ENCODE measurements at places on chromosomes 1 and 21.

DNA sequence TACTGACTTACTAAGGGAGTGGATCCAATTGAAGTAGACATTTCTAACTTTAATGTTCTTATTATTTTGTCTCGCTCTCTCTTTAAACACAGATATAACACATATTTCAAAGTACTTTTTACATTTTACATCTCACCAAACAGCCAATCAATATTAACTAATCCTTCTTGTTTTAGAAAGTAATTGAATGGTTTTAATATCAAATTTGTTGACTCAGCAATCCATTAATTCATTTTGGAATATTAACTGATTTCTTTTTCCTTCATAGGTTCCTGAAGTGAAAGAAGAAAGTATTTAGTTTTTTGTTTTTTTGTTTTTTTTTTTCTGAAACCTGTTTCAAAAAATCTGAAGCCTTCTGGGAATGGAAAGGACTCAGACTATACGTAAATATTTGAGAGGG, 62.3 kb upstream of the DPYD start:
- DNase-seq, result no peak

- DNase-seq, result no peak
Observed at GRCh38 chr1:36920371-36920770, 113.9 kb downstream of the GRIK3 start.

DNA sequence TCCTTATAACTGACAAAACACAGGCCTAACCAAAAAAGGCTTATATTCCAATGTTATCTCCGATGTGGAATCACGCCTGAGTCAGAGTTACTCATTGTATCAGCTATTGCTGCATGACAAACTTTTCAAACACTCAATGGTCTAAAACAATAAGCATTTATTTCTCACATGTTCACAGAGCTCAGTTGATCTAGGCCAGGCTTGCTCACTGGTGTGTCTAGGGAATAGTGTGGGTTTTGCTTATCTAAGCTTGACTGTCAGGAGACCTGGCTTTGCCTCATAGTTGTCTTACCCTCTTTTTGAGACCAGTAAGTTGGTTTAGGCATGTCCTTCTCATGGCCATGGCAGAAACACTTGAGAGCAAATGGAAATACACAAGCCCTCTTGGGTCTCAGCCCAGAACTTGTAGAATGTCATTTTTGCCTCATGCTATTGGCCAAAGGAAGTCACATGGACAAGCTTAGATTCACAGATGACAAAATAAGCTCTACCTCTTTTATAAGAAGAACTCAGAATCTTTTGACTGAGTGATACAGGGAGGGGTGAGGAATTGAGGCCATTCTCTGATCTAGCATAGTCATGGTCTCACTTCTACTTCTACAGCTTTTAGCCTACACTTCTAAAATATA, 130.8 kb downstream of the HMCN1 start:
- DNase-seq, result no peak

DNA sequence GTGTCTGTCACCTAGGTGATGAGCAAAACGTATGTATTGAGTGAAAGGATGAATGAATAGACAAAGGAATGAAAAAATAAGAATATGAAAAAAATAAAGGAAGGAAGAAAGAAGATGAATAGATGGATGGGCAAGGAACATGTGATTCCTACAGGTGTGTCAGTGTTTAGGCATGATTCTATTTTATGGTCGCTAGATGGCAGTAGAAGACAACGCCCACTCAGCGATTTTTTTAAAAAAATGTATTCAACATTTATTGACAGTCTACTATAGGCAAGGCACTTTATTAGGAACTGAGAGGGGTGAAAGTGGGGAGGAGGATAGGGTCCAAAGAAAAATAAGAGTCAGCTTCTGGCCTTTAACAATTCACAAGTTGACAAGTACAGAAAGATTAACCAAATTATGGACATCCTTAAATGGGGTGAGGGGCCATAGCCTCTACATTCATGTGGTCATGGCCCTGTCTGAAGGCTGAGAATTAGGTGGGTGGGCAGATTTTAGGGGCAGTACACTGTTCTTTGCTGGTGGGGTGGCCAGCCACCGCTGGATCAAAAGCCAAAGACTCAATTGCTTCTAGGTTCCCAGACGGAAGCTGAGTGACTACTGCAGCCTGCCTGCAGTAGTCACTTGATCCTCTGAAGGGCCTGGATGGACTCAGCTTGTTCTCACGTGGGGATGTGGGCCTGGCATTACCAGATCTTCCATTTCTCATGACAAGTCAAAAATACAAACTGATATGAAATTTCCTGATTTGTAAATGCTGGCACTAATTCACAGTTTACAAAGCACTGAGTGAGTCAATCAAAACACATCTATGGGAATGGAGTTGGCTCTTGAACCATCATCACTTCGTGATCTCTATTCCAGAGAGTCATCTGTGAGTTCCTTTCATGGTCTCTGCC, 83.9 kb downstream of the FASLG start:
- no peak for DNase-seq

DNA sequence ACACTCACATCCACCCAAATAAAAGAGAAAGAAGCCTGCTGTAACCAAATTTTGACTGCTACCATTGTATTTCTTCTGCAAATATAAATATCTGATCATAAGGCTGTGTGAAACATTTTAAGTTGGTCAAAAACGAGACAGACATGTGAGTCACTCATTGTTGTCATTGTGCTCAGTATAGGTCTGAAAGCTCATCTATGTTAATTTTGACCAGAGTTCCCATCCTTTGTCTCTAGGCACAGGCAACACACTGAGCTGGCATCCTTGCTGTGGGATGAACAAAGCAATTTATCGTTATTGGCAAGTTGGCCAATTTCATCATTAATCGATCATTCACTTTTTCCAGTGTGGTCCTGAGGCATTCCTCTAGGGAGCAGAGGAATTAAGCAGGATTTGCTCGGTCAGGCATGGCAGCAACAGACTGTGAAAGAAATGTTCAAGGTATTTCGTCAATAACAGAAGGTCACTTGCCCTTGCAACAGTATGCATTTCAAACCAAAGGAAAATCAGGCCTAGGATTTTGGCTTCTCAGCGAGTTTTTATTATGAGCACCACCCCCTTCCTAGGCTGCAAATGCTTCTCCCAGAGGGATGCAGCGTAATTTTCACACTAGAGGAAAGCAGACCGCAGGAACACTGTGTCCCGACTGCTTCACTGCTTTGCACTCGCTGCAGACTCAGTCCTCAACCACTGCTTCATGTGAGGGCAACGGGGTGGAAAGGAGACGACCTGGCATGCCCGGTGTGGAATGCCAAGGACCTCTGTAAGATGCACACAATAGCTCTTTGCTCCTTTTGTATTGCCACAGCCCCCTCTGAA, 87.9 kb upstream of the SMYD2 start:
- no peak for DNase-seq

- no peak for DNase-seq
Observed at GRCh38 chr1:158675563-158676323, 10.8 kb downstream of the SPTA1 start.

GRCh38 chr1:69994241-69994640, 211.1 kb downstream of the LRRC40 start:
- no peak for DNase-seq

DNA sequence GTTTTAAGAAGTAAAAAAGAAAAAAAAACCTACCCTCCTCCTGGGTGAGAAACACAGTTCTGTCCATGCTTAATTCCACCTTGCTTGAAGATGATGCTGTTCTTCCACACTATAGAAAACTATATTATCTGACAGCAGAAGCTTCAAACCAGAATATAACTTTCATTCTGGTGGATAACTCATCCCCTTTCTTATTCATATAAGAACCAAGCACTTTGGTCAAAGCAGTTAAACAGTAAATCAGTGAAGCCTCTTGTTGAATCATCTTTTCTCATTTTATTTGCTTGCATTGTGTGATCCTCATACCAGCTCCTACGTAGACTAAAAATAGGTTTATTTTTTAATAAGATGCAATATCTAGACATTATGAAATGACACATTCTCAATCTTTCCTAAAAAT, 36.7 kb upstream of the PRDX6 start:
- no peak for DNase-seq

DNA sequence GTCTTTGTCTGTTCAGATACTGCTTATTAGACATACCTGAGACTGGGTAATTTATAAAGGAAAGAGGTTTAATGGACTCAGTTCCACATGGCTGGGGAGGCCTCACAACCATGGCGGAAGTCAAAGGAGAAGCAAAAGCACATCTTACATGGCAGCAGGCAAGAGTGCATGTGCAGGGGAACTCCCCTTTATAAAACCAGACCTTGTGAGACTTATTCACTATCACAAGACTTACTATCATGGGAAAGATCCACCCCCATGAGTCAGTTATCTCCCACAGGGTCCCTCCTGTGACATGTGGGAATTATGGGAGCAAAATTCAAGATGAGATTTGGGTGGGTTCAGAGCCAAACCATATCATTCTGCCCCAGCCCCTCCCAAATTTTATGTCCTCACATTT, 7.1 kb upstream of the PSMA5 start:
- no peak for DNase-seq

DNA sequence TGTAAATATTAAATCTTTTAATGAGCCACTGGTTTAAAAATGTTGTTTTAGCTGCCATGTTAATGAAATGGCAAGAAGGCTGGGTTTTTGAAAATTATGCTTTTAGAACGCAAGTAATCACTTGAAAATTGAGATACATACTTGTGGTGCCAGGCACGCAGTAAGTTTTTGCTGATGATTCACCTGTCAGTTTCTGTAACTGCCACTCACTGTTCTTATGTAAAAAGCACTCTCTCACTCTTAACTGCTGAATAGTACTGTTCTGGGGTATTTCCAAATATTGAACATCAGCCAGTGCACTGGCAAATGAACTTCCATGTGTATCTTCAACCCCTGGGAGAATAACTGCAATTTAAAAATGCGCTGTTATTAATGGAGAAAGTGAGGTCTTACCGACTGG, 17.9 kb downstream of the LGALS8 start:
- DNase-seq, result no peak

GRCh38 chr1:175894581-175894980, 151.2 kb upstream of the TNR start:
- DNase-seq, result no peak

DNA sequence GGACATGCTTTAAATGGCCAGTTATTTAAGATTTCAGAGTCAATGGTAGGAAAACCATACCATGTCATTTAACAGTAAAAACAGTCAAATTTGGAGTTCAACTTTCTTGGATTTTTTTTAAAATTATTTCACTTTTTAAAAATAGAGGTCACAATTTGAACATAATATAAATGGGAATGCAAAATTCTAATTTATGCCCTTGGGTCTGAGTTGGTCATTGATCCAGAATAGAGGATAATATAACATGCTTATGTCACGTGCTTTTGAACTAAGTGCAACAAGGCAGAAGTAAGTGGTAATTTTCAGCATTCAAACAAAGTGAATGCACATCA, 113.1 kb upstream of the SLC35F3 start:
- DNase-seq, result no peak

DNA sequence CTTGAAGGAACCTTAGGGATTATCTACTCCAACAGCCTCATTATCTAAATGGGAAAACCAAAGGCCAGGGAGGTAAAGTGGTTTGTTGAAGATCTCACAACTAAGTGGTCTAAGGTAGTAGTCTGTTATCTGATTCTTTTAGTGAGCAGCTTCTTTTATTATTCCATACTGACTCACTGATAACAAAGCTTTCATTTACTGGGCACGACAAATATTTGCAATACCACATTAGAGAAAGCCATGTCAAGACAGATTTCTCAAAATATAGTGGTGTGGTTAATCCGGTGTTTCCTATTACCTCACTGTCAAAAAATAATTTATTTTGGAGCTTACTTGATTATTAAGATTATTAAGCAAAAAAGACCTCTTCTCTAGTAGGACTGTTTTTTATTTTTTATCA, 369.1 kb downstream of the S1PR1 start:
- no peak for DNase-seq

- no peak for DNase-seq
Observed at GRCh38 chr1:88680911-88681622, 3.0 kb upstream of the PKN2 start.

- DNase-seq, result no peak
Observed at GRCh38 chr1:83997631-83998030, 1.3 kb downstream of the TTLL7 start.

DNA sequence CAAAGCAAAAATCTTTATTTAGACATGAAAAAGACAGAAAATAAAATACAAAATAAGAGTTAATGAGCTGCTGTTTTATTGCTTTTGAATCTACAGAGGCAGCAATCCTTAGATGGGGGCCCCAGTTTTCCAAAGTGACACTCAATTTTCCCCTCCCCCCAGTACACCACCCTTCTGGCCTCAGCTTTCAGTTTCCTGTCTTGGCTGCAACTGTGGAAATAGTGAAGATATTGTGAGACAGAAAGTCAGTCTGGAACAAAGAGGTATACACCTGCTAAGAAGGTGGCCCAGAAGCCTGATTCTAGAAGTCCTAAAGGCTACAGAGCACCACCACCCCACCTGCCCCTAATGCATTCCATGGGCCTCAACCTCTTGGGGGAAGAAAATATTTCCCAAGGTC, 1.1 kb upstream of the MTMR11 start:
- no peak for DNase-seq

DNA sequence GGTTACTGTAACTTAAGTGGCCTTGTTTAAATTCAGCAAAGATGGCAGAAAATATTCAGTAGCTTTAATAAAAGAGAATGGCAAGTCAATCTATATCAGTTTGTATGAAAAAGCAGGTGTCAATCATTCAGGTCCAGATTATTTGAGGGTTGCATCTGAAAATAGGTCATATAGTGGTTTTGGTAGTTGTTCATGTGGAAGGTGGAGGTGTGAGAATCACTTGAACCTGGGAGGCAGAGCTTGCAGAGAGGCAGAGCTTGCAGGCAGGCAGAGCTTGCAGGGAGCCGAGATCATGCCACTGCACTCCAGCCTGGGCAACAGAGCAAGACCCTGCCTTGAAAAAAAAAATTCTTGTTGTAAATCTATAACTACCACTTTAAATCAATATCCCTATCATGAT, 88.6 kb downstream of the ZSWIM5 start:
- no peak for DNase-seq

Data from COR-L47 (cell line).